ENCODE measurements at places on chromosomes 1 and 21.

- peak; percentile 19 for DNase-seq
Observed at GRCh38 chr1:212980123-212980785, 29.9 kb downstream of the VASH2 start.

- DNase-seq, result no peak
Observed at GRCh38 chr1:50091068-50091467, 17.7 kb upstream of the ELAVL4 start.

- no peak for DNase-seq
Observed at GRCh38 chr21:33902349-33902748, 13.3 kb downstream of the ATP5PO start.

- peak; percentile 71 for DNase-seq
Observed at GRCh38 chr1:79042117-79042516, 35.6 kb upstream of the ADGRL4 start.

DNA sequence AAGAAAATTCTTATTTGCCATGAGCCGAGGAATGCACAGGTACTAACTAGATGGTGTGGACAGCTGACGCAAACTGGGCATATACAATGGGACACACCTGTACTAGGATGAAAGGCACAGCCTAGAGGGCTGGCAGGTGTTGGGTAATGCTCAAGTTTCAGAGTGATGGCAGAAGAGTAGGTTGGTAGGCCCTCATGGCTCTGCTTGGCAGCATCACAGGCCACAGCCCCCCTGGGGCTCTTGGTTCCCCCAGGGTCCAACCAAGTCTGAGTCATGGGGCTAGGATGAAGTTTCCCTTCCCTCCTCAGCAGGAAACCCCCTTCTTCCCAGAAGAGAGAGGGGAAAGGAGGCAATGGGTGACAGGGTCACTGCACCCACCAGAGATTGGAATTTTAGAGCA, 35.2 kb downstream of the SPEN start:
- DNase-seq, result peak; percentile 54
